ENCODE measurements at places on chromosomes 1 and 21.

DNA sequence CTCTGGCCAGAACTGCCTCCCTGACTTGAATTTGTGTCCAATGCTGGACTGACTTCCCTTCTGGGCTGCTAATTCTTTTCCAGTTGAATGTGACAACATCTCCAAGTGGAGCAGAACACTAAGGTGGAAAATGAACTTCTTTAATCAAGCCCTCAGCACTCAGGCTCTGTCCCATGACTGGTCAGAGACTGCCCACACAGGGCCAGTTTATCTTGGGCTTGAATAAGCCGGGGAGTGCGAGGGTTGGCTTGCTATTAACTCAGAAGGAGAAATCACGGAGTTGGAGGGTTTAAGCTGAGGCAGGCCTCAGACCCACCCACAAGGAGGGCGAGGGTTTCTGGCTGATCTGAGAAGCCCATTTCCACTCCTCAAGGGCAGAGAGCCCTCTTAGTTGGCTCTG, 12.4 kb downstream of the KCNA10 start:
- DNase-seq = no peak

GRCh38 chr1:99123936-99124335, 119.3 kb upstream of the PLPPR5 start:
- no peak for DNase-seq

DNA sequence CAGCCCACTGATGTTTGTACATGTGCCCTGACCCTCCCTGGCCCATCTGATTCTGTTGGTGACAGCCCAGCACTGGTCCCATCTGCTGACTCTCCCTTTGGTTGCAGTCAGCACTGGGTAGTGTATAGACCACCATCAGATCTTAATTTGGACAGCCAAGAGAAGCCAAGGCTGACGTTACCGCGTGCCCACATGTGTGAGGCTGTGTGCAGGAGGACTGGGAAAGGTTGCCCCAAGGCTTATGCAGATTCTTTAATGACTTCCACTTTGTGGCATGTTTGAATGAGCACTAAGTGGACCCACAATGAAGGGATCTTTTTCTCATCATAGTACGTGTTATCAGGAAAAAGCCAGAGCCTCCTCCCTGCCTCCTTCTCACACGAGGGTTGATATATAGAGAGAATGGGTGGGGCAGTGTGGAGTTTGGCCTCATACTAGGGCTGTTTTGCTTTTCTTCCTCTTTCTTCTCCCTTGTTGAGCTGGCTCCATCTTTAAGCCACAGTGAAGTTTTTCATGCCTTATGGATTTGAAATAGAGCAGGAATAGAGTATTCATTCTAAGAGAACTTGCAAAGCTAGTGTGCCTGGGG, 93.5 kb downstream of the NAV1 start:
- no peak for DNase-seq

DNA sequence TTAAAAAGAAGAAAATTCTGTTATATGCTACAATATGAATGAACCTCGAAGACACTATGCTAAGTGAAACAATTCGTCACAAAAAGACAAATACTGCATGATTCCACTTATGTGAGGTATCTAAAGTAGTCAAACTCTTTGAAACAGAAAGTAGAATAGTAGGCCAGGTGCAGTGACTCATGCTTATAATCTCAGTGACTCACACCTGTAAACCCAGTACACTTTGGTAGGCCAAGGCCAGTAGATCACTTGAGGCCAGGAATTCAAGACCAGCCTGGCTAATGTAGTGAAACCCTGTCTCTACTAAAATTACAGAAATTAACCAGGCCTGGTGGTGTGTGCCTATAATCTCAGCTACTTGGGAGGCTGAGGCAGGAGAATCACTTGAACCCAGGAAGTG, 25.7 kb downstream of the EPHA10 start:
- no peak for DNase-seq

GRCh38 chr1:44415013-44415412, 10.0 kb downstream of the RNF220 start:
- no peak for DNase-seq

DNA sequence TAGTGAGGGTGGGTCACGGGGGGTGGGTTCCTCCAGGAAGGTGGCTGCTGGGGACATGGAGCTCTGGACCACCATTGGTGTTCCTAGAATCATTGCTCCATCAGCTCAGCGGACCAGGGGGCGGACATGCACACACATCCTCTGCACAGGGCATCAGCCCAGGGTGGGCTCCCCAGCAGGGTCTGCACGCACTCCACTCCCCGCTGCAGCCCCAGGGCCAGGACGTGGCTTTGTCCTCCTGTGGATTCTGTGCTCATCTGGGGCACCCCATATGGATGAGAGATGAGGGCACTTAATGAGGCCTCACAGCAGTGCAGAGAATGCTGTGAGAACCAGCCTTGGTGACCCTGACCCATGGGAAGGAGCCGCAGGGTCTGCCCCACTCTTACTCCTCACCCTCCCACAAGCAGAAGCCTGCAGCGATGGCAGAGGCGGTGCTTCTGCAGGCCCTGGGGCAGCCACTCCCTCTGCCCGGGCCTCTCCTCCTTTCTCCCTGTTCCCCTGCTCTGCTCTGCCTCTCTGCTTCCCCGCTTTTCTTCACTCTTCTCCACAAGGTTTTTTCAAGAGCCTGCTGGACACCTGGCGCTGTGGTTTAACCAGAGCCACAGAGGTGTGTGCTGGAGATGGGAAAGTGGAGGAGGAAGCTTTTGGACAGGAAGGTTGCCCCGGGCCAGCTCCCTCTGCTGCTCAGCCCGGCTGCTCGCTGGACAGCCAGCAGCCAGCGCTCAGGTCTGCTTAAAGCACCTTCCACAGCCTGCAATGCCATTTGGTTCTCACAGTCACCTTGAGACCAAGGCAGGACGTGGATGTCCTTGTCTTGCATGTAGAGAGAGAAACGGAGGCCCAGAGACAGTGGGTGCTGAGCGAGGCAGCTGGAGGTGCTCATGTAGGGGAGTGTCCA, 26.3 kb upstream of the PCBP3 start:
- DNase-seq = no peak

GRCh38 chr1:201554789-201555592, 16.1 kb downstream of the NAV1 start:
- DNase-seq = no peak

- no peak for DNase-seq
Observed at GRCh38 chr1:76068953-76069561, 5.5 kb upstream of the ST6GALNAC3 start.

DNA sequence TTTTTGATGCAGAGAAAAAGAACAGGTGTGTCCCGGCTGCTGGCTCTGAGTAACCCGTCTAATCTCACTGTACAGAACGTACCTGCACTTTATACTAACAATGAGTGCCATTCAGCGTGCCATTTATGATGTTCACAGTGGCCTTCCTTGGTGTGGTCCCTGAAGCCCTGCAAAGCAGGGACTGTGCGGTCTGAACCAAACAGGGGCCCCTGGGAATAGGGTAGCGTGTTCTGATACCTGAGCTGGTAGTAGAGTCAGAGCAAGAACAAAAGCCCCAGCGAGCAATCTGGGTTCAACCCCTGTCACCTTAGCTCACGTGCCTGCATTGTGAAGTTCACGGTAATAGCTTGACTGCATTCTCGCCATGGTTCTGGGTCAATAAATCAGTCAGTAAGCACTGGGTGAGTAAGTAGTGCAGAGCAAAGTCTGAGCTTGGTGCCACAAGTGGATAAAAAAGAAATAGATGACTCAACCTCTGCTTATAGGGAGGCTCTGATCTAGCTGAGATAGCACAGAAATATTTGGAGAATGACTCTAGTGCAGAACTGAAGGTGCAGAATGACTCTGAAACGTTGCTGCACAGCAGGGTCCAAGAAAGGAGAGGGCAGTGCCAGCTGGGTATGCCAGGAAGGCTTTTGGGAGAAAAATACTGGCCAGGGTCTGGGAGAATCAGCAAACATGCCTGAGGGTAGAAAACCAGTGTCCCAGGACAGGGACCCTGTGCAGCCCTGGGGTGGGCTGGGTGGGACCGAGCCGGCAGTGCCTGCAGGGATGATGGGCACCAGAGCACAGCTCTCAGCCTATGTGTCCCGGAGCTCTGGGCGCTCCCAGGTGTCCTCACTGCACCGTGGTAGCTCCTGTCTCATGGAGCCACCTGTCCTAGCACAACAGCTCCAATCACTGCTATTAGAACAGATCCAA, 125.9 kb downstream of the RHOU start:
- no peak for DNase-seq

DNA sequence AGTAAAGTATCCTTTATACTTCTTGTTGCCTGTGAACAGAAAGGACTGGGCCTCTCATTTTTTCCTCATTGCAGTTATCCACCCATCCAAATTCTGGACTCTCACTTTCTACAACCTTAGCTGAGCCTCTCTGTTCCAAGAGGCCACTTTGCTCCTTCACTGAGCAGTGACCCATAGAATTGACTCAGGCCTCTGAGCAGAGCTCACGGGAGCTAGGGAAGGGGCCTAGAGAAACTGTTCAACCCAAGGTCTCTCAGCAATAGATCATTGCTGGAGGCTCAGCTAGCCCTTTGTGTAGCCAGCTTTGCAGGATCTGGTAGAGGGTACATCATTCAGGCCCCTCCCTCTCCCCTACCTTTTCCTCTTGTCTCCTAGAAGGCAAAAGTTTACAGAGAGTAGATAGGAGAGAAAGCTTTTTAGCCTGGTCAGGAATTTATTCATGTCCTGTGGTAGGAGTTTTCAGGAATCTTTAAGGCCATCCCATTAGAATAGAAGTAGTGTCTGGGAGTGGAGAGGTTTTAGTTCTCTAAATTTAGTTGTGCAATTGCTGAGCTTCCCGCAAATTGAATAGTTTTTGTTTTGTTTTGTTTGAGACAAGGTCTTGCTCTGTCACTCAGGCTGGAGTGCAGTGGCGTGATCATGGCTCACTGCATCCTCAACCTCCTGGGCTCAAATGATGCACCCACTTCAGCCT, 6.7 kb downstream of the INTS3 start:
- no peak for DNase-seq

DNA sequence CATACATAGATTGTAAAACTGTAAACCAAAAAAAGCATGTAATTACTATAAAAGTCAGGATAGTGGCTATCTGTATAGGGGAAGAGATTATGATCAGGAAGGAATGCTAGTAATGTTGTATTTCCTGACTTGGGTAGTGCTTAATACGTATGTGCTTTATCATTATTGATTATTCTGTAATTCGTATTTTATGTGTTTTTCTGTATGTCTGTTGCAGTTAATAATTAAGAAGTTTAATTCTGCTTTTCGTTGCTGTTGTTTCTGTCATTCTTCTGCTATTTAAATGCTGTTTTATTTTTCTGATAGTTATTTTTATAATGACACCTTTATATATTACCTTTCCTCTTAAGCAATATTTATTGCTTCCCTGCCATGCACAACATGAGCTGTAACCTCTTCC, 29.3 kb upstream of the TRIM33 start:
- no peak for DNase-seq

GRCh38 chr1:195173753-195174152, 1434.5 kb downstream of the KCNT2 start:
- DNase-seq = no peak

- DNase-seq = no peak
Observed at GRCh38 chr1:155043793-155044192, 7.3 kb upstream of the ADAM15 start.

GRCh38 chr1:209569455-209570207, 13.9 kb upstream of the CAMK1G start:
- DNase-seq = peak; percentile 80

- no peak for DNase-seq
Observed at GRCh38 chr1:178275049-178275448, 181.1 kb downstream of the RASAL2 start.

DNA sequence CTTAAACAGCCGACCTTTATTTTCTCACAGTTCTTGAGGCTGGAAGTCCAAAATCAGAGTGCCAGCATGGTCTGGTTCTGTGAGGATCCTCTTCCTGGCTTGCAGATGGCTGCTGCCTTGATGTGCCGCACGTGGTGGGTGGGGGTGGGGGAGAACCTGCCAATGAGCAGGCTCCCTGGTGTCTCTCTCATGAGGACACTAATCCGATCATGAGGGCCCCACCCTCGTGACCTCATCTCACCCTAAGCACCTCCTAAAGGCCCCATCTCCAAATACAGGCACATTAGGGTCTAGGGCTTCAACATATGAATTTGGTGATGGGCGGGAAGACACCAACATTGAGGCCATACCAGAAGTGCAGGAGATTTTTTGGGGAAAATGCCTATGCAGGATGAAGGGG, 37.8 kb downstream of the ACTN2 start:
- no peak for DNase-seq

DNA sequence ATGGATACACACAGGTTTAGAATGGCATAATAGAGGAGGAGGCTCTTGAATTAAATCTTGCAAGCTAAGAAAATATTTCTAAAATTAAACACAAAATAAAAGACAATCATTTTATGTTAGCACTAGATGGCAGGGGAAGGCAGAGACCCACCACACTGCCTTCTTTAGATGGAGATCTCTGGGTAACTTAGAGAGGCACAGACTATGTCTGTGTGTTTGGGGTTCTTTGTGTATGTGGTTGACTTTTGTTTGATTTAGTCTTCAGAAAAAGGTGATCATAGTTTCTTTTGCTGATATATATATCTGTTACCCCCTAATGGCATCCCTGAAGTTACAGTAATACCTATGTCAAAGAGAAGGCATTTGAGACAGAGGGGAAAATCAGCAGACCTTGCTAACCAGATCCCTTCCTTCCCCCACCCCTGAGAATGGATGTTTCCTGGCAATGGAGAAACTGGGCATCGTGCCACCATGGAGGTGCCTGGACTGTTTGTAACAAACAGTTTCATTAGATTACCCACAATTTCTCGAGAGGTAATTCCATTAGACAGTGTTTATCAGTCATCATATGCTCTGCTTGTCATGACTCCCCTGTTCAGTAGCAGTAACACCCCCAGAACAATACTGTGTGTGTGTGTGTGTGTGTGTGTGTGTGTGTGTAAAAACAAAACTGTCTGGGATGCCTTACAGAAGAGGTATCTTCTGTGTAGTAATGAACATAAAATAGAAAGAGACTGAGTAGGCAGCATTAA, 228.3 kb upstream of the DEPDC1 start:
- no peak for DNase-seq

GRCh38 chr1:211609120-211610024, 30.4 kb upstream of the SLC30A1 start:
- no peak for DNase-seq

DNA sequence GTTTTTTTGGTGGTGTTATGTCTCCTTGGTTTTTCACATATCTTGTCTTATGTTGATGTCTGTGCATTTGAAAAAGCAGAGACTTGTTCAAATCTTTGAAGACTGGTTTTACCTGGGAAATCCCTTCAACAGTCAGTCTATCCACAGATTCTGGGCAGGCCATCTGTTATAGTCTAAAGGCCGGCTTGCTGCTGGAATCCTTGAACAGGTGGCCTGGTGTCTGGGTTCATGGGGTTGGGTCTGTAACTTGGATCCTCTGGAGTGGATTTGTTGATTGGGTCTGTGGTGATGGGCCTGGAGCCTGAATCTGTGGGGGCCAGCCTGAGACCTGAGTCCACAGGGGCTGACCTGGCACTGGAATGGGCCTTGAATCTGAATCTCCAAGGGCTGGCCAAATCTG, 12.2 kb downstream of the LORICRIN start:
- DNase-seq = no peak

GRCh38 chr1:56816264-56816663, 2.9 kb downstream of the FYB2 start:
- DNase-seq = no peak

DNA sequence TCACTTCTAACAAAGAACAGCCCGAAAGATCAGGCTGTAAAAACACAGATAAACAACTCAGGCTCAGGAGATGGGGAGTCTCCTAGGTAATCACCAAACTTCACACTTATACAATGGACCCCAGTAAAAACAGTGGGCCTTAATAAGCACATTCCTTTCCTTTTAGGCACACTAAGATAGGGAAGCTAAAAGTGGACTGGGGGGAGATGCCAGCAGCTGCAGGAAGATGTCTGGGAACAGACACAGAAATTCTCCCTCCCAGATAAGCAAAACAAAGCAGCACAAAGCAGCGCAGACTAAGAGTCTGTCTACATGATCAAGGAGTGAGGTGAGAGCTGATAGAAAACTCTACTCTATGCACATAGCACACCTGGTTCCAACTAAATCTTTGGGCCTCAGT, 29.0 kb upstream of the CTBS start:
- DNase-seq = no peak
